ENCODE measurements at places on chromosomes 5 and 9.

GRCh38 chr5:115810761-115811160, 5.7 kb downstream of the CDO1 start:
- DNase-seq: no peak

DNA sequence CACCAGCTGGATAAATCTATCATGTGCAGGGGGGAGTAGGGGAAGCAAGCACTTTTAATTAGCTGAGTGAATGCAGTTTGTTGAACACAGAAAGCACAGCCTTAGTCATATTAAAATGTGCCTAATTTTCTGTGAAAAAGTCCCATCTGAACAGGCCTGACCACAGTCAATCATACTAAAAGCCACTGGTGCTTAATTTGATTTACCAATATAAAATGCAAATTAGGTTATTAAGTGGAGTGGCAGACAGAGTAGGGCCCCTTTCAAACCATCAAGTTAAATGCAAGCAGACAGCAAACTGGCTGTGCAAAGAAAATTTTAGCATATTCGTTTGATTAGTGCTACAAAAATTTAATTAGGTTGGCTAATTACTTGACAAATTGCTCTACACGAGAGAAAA, 176.1 kb downstream of the ISL1 start:
- DNase-seq: no peak

DNA sequence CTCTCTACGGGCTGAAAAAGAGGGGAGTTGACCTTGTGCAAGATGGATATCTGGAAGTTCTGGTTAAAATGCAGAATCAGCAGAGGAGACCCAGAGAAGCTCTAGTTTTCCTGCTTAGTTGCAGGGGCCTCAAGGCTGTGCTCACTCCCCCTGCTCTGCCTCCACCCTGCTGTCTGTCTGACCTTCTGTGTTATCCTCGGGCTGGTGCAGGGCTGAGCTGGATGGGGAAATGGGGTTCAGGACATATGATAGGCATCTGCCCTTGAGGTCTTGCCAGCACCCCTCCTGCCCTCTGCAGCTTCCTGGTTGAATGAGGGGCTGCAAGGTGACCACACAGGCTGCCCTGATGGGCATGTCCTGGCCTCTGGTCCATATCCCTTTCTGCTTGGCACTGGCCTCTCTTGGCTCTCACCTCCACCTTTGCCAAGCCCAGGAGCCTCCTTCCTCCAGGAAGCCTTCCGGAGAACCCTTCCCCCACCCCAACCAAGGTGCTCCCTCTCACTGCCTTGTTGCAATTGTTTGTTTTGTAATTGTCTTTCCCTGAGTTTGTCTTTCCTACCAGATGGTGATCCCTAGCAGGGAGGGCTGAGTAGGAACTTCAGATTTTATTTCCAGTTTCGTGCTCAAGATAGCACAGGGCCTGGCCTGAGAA, 1.3 kb downstream of the TMEM268 start:
- no peak for DNase-seq

- DNase-seq: no peak
Measured at GRCh38 chr9:70043285-70043684, 363 bp upstream of the MAMDC2 start.

DNA sequence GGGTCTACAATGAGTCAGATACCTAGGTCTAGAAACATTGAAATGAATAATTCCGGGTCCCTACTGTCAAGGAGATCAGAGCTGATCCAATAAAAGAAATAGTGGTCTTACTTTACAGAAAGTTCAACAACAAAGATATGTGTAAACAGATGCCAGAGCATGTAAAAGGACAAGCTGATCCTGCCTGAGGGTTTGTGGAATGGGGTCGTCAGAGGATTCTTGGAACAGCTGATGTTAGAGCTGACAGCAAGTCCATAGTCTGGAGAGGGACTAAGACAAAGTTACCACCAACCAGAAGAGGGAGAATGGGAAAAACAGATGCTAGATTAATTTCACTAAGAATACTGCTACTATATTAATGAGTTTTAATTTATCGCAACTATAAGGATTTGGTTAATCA, 71.5 kb downstream of the FREM1 start:
- no peak for DNase-seq

- no peak for DNase-seq
Measured at GRCh38 chr9:38112049-38112448, 43.0 kb upstream of the SHB start.

DNA sequence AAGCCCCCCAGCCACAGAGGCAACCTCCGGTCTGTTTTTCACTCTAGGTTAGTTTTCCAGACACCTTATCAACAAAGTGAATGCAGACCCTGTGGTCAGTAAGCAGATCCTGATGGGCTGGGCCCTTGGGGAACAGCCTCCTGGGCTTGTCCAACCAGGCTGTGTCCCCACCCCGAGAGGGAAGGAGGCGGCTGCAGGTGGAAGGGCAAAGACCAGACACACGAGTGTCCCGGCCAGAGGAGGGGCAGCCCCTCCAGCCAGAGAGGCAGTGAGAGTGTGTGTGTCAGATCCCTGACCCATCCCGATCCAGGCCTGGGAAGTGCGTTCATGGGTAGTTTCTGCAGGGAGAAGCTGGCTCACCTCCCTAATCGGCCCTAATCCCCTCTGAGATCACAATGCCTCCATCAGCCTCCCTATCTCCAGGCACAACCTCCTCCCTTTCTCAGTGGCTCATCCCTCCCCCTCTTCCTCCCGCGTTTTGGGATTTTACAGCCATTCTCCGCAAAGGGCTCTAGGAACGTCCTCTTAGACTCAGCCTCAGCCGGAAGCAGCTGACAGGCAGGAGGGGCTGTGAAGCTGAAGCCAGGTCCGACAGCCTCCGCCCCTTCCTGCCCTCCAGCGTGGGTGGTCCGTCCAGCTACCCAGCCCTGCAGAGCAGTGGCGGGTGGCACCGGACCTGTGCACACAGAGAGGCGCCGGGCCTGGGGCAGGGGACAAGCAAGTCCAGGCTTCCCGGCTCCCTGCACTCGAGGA, 9.7 kb downstream of the SLC12A7 start:
- DNase-seq: no peak

GRCh38 chr9:14538526-14538925, 154.7 kb downstream of the ZDHHC21 start:
- DNase-seq: no peak

DNA sequence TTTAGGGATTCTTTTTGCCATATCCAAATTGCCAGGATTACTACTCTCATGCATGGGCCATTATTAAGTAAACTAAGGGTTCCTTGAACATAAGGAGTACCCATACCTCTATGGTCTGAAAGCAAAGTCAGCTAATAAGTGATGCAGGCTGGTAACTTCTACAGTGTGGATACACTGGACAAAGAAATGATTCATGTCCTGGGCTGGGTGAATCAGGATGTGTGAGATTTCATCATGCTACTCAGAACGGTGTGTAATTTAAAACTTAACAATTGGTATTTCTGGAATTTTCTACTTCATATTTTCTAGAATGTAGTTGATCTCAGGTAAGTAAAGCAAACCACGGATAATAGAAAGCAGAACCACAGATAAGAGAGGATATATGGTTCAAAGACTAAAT, 428.8 kb downstream of the CHSY3 start:
- no peak for DNase-seq

- no peak for DNase-seq
Measured at GRCh38 chr9:117597977-117598376, 106.2 kb upstream of the TLR4 start.

GRCh38 chr5:146336197-146336596, 2.4 kb upstream of the POU4F3 start:
- no peak for DNase-seq

- no peak for DNase-seq
Measured at GRCh38 chr5:107669096-107670031, 1.4 kb downstream of the EFNA5 start.

- DNase-seq: no peak
Measured at GRCh38 chr9:132472199-132472598, 62.2 kb downstream of the CFAP77 start.

DNA sequence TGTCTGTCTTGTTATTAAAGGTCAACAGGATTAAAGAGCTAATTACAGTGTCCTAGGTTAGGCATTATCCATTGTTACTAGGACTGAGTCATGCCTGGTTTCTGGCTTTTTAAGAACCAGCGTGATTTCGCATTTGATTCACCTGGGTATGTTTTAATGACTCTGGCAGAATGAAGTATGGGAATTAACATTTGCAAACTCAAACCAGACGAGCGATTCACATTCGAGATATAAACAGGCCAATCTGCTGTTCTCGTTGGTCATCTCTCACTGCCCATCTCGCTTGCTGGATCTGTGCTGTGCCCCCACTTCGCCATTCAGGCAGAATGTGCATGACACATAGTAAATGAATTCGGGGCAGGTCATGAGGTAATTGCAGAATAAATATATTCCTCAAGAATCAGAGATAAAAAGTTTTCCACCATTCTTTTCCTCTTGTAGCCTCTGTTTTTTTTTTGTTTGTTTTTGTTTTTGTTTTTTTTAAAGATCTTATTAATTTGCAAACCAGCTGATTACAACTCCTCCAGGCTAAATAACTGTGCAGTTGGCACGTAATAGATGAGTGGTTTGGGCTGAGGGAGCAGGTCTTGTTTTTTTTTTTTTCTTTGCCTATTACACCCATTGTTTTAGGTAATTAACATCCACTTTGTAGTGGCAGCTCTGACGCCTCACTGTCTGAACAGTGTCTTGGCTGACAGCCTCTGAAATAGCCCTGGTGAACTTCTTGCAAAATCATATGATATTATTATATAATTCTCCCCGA, 313.5 kb upstream of the MSX2 start:
- DNase-seq: no peak

DNA sequence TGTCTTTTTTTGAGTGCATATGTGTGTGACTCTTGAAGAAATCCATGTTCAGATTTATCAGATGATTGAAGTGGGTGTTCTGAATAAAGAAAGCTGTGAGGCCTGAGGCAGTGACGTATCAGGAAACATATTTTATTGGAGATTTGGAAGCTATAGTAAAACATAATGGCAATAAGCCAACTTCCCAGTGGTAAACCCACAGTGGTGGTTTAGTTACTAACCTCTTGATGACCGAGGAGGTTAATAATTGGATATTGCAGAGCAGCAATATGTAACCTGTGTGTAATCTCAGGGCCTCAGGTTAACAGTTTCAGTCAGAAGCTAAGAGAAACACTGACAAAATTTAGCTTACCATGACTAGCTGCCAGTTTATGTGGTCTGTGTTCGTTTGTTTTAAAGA, 6.9 kb downstream of the RGMB start:
- no peak for DNase-seq

DNA sequence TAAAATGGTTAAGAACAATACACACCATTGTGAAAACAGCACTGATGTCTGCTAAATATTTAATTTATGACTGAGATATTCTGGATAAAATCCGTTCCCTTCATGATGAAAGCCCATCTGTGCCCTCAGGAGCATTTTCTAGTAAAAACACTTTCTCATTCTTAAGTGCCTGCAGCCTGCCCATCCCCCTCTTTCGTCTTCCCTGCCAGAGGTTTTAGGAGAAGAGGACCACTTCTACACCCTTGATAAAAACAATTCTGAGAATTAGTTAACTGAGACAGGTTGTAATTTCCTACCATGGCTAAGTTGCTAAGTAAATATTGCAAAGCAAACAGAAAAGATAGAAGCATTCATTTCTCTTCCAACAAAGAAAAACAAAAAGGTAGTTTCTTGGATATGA, 272.6 kb downstream of the ATPSCKMT start:
- no peak for DNase-seq

DNA sequence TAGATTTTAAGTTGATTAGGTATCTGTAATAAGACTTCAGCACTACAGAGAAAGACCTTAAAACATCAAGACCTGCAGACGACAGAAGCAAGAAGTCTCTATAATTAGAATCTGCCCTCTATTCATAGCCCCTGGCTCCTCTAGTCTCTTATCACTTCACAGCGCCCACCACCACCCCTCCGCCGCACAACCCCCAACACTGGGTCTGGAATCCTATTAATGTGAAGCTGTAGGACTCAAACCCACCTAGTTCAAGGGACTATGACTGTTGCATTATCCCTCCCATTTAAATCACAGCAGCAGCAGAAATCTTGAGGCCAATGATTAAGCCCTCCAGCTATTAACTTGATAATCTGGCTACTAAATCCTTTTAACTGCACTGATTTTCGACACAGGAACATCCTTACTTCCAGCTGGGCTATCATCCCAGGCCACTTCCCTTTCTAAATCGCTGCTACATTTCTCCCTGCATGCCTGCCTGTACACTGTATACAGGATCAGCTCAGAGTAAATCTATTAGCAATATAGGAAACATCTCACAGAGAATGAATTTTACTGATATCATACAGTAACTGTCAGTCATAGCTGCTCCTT, 159.5 kb upstream of the GRAMD2B start:
- no peak for DNase-seq

GRCh38 chr9:106350777-106351176, 512.2 kb upstream of the ZNF462 start:
- DNase-seq: no peak

DNA sequence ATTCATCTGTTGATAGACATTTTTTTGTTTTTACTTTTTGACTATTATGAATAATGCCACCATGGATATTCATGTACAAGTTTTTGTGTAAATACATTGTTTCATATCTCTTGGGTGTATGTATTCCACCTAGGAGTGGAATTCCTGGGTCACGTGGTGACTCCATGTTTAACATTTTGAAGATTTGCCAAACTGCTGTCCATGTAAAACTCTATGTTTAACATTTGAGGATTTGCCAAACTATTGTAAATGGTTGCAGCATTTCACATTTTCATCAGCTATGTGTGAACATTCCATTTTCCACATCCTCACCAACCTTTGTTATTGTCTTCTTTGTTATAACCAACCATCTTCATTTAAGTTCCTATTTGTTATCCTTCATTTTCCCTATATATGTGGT, 12.2 kb downstream of the TMEFF1 start:
- no peak for DNase-seq

DNA sequence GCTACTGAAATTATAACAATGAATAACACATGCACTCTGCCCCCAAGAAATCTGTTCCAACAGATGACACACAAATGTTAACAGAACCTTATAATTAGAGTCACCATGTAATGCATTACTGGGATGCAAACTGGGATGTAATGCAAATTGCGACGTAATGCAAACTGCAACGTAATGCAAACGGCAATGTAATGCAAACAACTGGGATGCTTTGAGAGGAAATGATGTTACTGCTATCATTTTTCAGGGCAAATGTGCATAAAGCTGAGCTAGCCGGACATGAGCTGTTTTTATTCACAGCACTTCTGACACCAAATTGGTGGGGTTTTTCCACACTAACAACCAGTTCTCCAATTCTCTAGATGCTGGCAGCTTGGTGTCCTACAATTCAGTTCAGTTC, 117.2 kb downstream of the ADAMTS16 start:
- DNase-seq: no peak

GRCh38 chr9:9901624-9902023, 711.2 kb downstream of the PTPRD start:
- no peak for DNase-seq

DNA sequence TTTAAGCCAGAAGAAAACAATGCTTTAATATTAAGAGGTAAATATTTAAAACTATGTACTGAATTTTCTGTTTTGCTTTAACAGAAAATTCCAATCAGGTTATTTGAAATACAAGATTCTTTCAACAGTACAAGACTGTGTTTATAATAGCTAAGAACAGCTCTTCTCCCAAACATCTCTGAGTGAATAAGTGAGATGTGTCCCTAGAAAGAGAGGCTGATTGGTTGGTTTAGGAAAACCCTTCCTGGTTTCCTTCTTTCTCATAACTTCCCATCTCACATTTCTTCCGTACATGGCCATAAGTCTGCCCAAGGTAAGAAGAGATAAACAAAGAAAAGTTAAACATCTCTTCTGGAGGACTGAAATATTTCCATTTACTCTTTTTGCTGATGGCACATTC, 145.9 kb downstream of the FANCC start:
- DNase-seq: no peak

- DNase-seq: no peak
Measured at GRCh38 chr9:115946530-115946929, 207.1 kb upstream of the PAPPA start.

GRCh38 chr9:109481856-109482255, 16.3 kb downstream of the PTPN3 start:
- DNase-seq: no peak

Measured in stimulated activated CD4-positive, alpha-beta T cell treated with anti-CD3 and anti-CD28 coated beads, Interleukin-2, amount 100 ng/mL, for 48 hours (primary cell).